Natural killer cell (primary cell): ENCODE measurements at places on chromosomes 1 and 21.

GRCh38 chr1:77292551-77292950 is 10.7 kb downstream of the AK5 start:
- no peak overlapping the region for H3K27ac ChIP-seq
- no peaks in the 10 kb centered on the region for H3K27me3 ChIP-seq
- no peaks in the 10 kb centered on the region for H3K4me1 ChIP-seq
- no peak overlapping the region for H3K4me3 ChIP-seq
- no peaks in the 10 kb centered on the region for H3K36me3 ChIP-seq

DNA sequence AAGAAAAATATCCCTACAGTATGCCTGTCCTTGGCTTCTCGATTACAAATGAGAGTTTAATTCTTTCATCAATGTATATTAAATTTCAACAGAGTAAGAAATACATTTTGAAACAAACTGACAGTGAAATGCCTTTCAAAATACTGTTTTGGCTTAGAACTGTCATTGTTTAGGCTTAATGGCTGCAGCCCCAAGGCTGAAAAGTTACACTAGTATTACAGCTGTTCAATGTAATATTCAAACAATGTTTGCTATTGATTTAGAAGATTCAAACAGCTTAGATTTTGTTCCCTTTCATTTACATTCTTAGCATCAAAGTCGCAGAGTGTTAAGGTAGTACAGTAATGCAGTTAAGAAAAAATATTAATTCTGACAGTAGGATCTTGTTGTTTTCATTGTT is 882.9 kb upstream of the ADGRL2 start:
- no peaks in the 10 kb centered on the region for H3K36me3 ChIP-seq
- no peaks in the 10 kb centered on the region for H3K27me3 ChIP-seq
- no peaks in the 10 kb centered on the region for H3K4me1 ChIP-seq
- no peak overlapping the region for H3K4me3 ChIP-seq
- DNase-seq = no peak

- H3K4me3 ChIP-seq = no peak overlapping the region
- H3K27ac ChIP-seq = no peak overlapping the region
- no peaks in the 10 kb centered on the region for H3K36me3 ChIP-seq
- no peaks in the 10 kb centered on the region for H3K27me3 ChIP-seq
Observed at GRCh38 chr1:184947497-184948256, 26.6 kb downstream of the NIBAN1 start.

GRCh38 chr1:231976231-231976630 is 349.6 kb downstream of the DISC1 start:
- H3K4me3 ChIP-seq = no peak overlapping the region
- DNase-seq = no peak
- no peaks in the 10 kb centered on the region for H3K36me3 ChIP-seq
- no peak overlapping the region for H3K27ac ChIP-seq
- H3K4me1 ChIP-seq = peaks cover 12% of the 10 kb centered on the region
- H3K27me3 ChIP-seq = no peaks in the 10 kb centered on the region

- no peak overlapping the region for H3K4me3 ChIP-seq
- no peak overlapping the region for H3K27ac ChIP-seq
- H3K36me3 ChIP-seq = no peaks in the 10 kb centered on the region
- peaks cover 9% of the 10 kb centered on the region for H3K4me1 ChIP-seq
- peaks cover 3% of the 10 kb centered on the region for H3K27me3 ChIP-seq
Observed at GRCh38 chr1:86507935-86508582, 38.8 kb upstream of the CLCA4 start.

GRCh38 chr21:18370301-18370700 is 33.3 kb downstream of the TMPRSS15 start:
- no peaks in the 10 kb centered on the region for H3K36me3 ChIP-seq
- H3K4me1 ChIP-seq = no peaks in the 10 kb centered on the region

GRCh38 chr1:184503221-184503749 is 116.5 kb downstream of the C1orf21 start:
- H3K4me1 ChIP-seq = no peaks in the 10 kb centered on the region
- no peak overlapping the region for H3K4me3 ChIP-seq
- no peaks in the 10 kb centered on the region for H3K36me3 ChIP-seq
- H3K27me3 ChIP-seq = no peaks in the 10 kb centered on the region
- DNase-seq = no peak
- no peak overlapping the region for H3K27ac ChIP-seq

DNA sequence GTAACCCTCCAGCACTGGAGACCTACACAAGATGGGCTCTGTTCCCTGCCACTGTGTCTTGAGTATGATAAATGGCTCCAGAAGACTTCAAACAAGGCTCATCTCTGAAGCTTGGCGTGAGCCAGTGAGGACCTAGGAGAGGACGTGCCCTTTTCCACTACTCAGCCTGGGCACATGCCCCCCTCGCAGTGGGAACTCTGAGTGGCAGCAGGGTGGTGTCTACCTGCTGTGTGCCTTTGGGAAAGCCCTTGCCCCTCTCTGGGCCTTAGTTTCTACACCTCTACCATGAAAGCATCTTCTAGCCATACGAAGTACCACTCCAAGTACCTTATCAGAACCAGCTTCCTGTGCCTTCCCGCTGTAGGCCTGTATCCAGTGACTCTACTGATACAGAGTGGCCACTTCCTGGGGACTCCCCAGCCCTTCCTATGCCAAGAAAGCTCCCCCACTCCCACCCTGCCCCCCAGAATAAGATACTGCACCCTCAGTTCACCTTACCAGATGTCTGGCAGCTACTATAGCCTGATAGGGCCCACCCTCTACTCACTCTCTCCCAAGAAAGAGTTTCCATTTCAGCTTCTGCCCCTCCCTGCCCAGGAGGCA is 3.1 kb upstream of the MOB3C start:
- H3K4me1 ChIP-seq = peaks cover 24% of the 10 kb centered on the region
- H3K27me3 ChIP-seq = no peaks in the 10 kb centered on the region
- no peaks in the 10 kb centered on the region for H3K36me3 ChIP-seq
- no peak overlapping the region for H3K4me3 ChIP-seq
- H3K27ac ChIP-seq = no peak overlapping the region

DNA sequence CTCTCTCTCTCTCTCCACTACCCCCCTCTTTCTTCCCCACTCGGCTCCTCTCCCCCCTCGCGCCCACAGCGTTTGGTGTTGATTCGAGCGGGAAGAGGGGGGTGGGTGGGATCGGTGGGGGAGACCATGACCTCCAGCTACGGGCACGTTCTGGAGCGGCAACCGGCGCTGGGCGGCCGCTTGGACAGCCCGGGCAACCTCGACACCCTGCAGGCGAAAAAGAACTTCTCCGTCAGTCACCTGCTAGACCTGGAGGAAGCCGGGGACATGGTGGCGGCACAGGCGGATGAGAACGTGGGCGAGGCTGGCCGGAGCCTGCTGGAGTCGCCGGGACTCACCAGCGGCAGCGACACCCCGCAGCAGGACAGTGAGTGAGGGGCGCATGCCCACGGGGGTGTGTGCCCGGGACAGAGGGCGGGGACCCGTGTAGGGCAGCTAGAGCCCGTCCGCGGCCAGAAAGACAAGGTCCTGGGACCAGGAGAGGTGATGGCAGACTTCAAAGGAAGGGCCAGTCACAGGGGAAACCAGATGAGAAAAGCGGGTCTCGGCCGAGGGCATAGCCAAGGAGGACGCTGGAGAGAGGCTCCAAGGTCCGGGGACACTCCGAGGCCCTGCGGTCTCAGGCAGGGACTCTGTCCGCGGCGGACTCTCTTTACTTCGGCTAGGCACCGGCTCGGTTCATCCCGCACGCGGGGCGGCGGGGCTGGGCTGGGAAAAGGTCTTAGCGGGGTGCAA is at the start of gene PRRX1:
TSS of gene PRRX1 (plus strand) at position 39 of the 735 bp plus-strand sequence. CDS start at position 127, 88 bp downstream.
- H3K27ac ChIP-seq = no peak within 1 kb of the TSS
- peaks cover 9% of the 10 kb centered on the region for H3K4me1 ChIP-seq
- H3K27me3 ChIP-seq = peaks cover 53% of the 10 kb centered on the region
- no peak for DNase-seq
- no peak within 1 kb of the TSS for H3K4me3 ChIP-seq

DNA sequence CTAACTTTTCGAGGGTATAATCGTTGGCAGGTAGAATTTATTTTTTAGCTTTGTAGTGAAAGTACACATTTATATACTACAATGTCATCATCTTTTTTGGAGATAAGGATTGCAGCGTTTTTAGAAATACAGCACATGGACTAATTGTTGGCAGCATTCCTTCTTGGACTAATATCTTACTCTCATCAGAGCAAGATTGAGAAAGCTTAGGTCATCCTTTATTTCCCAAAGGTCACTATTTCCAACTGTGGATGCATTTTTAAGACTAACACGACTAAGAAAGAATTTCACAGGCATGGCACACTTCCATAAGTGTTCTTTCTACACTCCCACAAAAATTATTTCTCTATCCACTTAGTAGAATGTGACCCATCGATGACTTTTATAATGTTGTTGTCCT is 732.3 kb downstream of the NCAM2 start:
- no peak overlapping the region for H3K4me3 ChIP-seq
- no peak overlapping the region for H3K27ac ChIP-seq
- H3K4me1 ChIP-seq = no peaks in the 10 kb centered on the region
- no peaks in the 10 kb centered on the region for H3K36me3 ChIP-seq
- DNase-seq = no peak

DNA sequence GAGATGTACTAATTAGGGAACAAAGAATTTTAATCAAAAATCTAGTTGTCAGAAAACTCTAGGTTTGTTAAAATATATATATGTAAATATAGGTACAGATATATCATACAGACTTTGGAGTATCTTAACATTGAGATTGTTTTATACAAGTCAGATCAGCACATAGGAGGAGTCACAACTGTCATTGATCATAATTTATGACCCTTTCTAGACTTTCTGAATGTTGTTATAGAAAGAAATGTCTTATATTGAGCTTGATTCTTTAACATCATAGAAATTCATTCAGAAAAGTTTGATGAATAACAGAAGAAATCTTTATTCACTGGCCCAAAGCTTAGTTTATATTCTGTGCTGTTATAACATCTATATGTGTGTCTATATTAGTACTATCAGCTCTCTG is 185.8 kb downstream of the SDCCAG8 start:
- H3K27me3 ChIP-seq = no peaks in the 10 kb centered on the region
- no peak overlapping the region for H3K4me3 ChIP-seq
- H3K27ac ChIP-seq = no peak overlapping the region
- no peaks in the 10 kb centered on the region for H3K36me3 ChIP-seq

DNA sequence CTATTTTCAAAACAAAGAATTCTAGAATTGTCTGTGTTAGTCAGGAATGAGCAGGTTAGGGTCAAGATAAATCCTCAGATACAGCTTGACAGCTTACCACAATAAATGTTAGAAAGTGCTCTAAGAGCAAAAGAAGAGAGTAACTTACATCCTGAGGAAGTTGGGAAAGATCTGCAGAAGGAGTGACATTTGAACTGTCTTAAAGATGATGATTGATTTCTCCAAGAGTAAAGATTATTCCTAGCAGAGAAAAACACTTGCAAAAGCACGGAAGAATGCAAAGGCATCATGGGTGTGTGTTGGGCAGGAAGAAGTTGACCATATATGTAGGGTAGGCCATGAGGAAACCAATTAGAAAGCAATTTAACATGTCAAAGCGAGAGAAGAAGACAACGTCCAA is 175.4 kb downstream of the LRRC7 start:
- no peaks in the 10 kb centered on the region for H3K36me3 ChIP-seq
- H3K4me3 ChIP-seq = no peak overlapping the region
- no peak overlapping the region for H3K27ac ChIP-seq

GRCh38 chr1:25122747-25123146 is 109.6 kb downstream of the SYF2 start:
- H3K4me3 ChIP-seq = no peak overlapping the region
- no peak for DNase-seq
- no peaks in the 10 kb centered on the region for H3K36me3 ChIP-seq
- H3K4me1 ChIP-seq = peaks cover 10% of the 10 kb centered on the region

GRCh38 chr1:12447307-12447706 is 170.7 kb downstream of the DHRS3 start:
- no peaks in the 10 kb centered on the region for H3K27me3 ChIP-seq
- no peak overlapping the region for H3K4me3 ChIP-seq
- H3K36me3 ChIP-seq = peaks cover 2% of the 10 kb centered on the region
- H3K4me1 ChIP-seq = peaks cover 31% of the 10 kb centered on the region
- H3K27ac ChIP-seq = no peak overlapping the region

DNA sequence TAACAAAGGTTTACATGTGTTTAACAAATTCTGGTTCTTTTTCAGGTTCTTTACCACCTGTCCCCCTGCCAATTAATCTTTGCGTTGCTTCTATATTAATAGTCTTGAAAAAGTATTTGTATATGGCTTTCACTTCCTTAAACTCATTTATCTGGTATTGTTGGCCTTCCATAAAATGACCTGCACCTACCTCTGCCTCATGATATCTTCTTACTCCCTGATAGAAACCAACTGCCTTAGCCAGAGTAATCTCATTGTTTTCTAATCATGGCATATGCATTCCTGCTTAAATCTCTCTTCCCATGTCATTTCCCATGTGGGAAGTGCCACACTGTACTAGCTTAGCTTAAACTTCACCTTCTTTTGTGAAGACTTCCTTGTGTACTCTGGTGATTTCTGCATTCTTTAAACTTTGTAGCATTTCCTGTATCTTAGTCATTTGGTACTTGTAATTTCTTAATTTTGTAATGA is 8.7 kb downstream of the SMG7 start:
- no peak overlapping the region for H3K27ac ChIP-seq
- peaks cover 3% of the 10 kb centered on the region for H3K4me1 ChIP-seq
- H3K27me3 ChIP-seq = no peaks in the 10 kb centered on the region

- H3K27me3 ChIP-seq = no peaks in the 10 kb centered on the region
- H3K4me3 ChIP-seq = no peak overlapping the region
- DNase-seq = peak; percentile 70
Observed at GRCh38 chr1:10308001-10308400, 90.9 kb upstream of the PGD start.

- H3K4me1 ChIP-seq = peaks cover 9% of the 10 kb centered on the region
- no peak overlapping the region for H3K4me3 ChIP-seq
- H3K27me3 ChIP-seq = peaks cover 5% of the 10 kb centered on the region
Observed at GRCh38 chr1:207646944-207647579, 2.1 kb downstream of the CR1L start.

DNA sequence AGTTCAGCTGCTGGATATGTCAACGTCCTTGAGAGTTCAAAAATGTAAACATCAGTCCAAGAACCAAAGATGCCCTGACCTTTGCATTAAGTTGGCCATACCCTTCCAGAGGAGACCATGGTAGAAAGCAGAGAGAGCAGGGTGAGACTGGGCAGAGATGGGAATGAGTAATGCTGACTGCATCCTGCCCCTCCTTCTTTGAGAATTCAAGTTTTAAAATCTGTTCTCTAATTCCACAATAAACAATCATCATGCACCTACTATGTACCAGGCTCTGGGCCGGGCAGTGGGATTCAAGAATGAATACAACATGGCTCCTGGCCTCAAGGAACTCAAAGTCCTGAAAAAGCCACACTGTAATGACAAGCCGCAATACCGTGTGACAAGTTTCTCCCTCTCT is 3.9 kb upstream of the HAO2 start:
- no peaks in the 10 kb centered on the region for H3K36me3 ChIP-seq
- H3K27me3 ChIP-seq = no peaks in the 10 kb centered on the region
- H3K4me3 ChIP-seq = no peak overlapping the region
- DNase-seq = no peak
- no peak overlapping the region for H3K27ac ChIP-seq

DNA sequence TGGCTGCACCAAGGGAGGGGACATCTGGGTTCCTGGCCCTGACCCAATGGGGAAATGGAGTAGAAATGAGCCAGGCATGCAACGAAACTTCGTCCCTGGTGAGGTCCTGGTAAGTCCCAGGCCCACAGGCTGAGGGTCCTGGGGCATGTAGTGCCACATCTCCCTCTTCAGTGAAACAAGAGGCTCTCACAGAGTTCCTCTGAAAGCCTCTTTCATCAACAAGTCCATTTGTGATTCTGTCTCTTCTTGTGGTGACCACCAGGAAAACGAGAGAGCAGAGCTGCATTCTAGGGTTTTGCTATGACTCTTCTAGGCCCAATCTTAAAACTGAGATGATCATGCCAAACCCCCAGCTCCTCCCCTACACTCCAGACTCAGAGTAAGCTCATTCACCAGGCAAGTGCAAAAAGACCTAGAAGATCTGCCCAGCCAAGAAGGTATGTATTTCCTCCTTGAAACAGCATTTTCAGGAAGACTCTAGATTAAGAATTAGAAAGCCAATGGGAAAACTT is 24.3 kb upstream of the RNF220 start:
- H3K4me3 ChIP-seq = no peak overlapping the region
- H3K36me3 ChIP-seq = no peaks in the 10 kb centered on the region
- no peak for DNase-seq
- H3K27me3 ChIP-seq = no peaks in the 10 kb centered on the region
- H3K27ac ChIP-seq = no peak overlapping the region
